ENCODE measurements at places on chromosomes 5 and 9.
A peak's percentile ranks its signal among the peaks of the same experiment; 100 is the strongest.

DNA sequence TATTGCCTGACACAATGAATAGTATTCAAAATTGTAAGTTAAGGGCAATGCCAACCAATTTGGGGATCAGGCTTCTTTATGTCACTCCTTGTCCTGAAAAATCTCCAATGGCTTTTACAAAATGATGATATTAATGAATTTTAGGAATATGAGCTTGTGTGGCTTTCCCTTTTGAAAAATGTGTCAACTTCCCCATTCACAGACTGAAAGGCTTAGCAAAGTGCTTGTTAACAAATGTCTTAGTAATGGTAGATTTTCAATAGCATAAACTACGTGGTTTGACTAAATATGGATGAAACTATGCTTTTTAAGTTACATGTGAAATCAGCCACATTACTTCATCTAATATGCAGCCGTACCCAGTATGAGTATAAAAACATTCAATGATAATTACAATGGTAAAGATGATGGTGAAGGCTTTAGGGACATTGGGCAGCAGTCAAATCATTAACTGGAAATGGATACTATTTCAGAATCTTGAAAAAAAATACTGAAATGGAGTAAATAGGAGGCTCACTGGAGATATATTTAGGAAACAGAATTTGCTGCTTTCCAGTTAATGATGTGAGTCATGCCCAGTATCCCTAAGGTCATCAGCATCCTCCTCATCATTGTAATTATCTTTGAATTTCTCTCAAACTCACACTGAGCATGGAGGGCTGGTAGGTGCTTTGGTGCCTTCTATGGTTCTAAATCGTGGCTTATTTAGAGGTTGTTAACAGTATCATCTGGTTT lies 113.3 kb upstream of the ZNF608 start:
- DNase-seq, result no peak

DNA sequence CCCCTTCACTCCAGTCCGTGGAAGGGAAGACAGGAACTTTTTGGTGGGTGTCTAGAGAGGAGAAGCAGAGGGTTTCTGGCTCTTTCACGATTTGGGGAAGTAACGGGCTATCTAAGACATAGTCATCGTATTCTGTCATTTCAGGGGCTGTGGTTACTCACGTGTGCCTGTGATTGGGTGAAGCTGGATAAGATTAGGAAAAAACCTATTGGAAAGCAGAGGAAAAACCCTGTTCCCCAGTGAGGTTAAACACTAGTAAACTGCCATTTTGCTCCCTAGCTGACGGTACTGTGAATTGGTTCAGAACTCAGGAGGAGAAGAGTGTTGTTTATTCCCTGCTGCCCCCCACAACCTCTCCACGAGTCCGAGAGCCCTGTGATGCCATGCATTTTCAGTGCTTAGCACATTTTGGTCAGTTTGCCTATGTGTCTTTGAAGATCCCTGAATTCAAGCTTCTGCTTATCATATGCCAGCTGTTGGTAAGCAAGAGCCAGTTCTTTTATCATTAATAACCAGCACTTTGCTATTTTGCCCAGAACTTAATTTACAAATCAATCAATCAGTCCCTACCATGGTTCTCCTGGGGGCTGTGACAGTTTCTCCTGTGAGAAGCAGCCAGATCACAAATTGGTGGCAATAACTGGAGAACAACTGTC lies 45.1 kb upstream of the ROR2 start:
- no peak for DNase-seq

DNA sequence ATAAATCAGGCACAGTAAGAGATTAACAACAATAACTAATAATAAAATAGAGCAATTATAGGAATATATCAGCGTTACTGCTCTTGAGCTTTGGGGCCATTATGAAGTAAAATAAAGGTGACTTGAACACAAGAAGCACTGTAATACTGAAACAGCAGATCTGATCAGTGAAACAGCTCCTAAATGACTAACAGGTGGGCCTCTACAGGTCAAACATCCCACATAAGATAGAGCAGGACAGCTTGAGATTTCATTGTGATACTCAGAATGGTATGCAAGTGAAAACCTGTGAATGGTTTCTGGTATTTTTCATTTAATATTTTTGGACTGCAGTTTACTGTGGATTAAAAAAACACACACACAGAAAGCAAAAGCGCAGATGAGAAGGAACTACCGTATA lies 24.0 kb upstream of the MAP3K1 start:
- DNase-seq, result no peak

- DNase-seq, result no peak
Measured at GRCh38 chr5:78677777-78678668, 29.5 kb upstream of the LHFPL2 start.

DNA sequence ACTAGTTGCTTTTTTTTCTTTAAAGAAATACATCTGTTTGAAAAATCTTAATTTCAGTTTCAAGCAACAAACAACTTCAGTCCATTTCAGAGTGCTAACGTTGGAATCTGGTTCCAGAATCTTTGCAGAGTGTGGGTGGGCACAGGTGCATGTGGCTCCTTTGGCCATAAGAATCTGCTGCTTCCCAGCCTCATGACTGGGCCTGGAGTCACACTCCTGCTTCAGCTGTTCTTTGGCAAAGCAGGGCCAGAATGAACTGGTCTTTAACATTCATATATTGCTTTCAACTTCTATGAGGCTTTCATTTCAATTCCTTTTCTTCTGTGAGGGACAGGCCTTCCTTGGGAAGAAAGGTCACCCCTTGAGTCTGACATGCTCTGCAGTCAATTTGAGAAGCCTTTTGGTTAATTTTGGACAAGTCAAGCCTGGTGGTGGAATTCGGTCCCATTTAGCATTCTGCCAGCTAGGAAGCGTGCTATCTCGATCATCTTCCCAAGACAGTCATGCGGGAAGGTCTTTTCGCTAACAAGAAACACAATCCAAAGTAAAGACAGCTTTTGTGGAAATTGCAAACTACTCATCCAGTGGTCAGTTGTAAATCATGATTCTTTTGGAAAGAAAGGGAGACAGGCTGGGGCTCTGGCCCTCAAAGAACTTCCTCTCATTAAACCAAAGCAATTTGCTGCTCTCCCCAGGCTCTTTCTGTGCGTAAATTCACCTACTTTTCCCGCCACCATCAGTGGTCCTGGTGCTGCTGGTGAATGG lies 55.2 kb downstream of the SLC1A3 start:
- DNase-seq, result no peak

- no peak for DNase-seq
Measured at GRCh38 chr5:161498531-161498930, 48.0 kb downstream of the GABRB2 start.

DNA sequence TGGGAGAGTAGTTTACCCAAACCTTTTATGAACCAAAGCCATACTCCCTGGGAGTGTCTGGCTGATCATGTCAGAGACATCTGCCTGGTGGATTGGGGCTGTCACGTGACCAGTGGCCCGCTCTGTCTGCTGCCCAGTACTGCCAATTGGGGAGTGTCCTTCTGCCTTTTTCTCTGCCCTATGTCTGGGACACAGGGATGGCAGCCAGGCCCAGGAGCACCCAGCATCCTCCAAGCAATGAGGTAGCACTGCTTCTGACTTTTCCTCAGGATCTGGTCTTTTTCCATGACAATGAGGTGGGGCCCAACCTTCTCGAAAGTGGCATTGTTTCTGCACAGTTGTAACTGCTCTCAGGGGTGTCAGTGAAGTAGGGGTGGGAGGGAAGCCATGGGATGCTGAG lies 21.8 kb downstream of the DAPK1 start:
- no peak for DNase-seq

GRCh38 chr5:58156361-58156760 lies 303.5 kb downstream of the PLK2 start:
- DNase-seq, result peak; percentile 88

DNA sequence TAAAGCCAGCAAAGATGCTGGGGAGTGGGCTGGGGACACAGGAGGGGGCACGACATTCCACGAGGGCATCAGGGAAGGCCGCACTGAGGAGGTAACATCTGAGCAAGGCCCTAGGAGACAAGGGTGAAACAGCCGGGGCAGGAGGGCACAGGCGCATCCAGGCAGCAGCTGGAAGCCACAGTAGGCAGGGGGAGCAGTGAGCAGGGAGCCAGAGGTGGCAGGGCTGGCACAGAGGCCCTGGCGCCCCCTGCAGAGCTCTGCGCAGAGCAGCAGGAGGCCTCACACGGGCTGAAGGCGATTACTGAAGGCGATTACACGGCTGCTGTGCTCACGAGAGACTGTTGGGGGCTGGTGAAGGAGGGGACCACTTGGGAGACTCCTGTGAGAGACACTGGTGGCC lies 15.4 kb downstream of the LMAN2 start:
- no peak for DNase-seq

GRCh38 chr5:133714161-133714915 lies 102.0 kb upstream of the FSTL4 start:
- peak; percentile 46 for DNase-seq

DNA sequence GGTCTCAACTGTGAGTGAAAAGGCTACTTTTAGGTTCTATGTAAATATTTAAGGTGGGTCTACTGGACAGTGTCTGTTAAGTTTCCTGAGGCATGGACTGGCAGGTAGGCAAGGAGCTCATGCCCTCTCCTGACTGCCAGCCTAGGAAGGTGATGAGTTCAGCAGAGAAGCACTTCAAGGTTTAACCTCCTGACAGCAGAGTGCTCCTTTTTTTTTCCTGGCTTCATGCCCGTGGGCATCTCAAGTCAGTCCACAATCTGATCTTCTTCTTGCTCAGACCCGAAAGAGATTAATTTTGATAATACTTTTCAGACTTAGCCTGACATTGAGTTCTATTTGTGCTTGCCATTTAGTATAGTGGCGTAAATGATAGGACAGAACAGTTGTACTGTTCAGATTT lies 241.9 kb upstream of the NREP start:
- DNase-seq, result no peak
